Esophagus (tissue), 2 donors: ENCODE measurements at places on chromosomes 11 and 22. TPM values are rescaled to one million over a fixed set of nuclear protein-coding genes. Genes with fewer than 3 reads are reported as not detected.

Gene UBQLNL
- polyA plus RNA-seq, result 0.15 TPM

Gene OR8G1
- not detected for polyA plus RNA-seq

Gene HDHD5
- 15.2 TPM for polyA plus RNA-seq

Gene SEZ6L
- polyA plus RNA-seq, result 0.04 TPM

Gene CHRDL2
- polyA plus RNA-seq, result 1.4 TPM

Gene APLP2
- 80.5 TPM for polyA plus RNA-seq

Gene BATF2
- 0.22 TPM for polyA plus RNA-seq

Gene OR8A1
- polyA plus RNA-seq, result not detected

Gene NEFH
- 0.42 TPM for polyA plus RNA-seq

Gene SLC37A2
- 27.0 TPM for polyA plus RNA-seq

Gene CRACR2B
- polyA plus RNA-seq, result 5.3 TPM

Gene OR51B5
- not detected for polyA plus RNA-seq

Gene CABP7
- 0.04 TPM for polyA plus RNA-seq

Gene ALG12
- polyA plus RNA-seq, result 8.6 TPM

Gene OR51G1
- polyA plus RNA-seq, result not detected

Gene CLDN5
- polyA plus RNA-seq, result 48.3 TPM
